DMS53 (cell line): ENCODE measurements at places on chromosomes 16 and 17.

DNA sequence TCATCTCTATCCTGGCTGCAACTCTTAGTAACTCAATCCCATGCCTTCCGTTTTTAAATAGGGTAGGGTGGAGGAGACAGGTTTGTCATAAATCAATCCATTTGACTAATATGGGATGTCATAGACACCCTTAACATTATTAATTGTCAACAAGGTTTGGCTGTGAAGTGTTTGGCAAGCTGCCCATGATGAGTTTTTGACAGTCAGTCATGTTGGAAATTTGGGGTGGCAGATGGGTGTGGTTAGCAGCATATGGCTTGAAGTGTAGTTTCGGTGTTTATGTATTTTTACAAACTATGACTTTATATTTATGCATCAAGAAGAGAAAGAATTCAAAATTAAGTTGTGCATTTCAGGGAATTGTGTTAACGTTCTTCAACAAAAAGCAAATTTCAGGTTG lies 221.8 kb upstream of the CDH5 start:
- no peak for DNase-seq

- no peak for DNase-seq
These were observed 50.3 kb downstream of the KPNA2 start for GRCh38 chr17:68085771-68086381.

DNA sequence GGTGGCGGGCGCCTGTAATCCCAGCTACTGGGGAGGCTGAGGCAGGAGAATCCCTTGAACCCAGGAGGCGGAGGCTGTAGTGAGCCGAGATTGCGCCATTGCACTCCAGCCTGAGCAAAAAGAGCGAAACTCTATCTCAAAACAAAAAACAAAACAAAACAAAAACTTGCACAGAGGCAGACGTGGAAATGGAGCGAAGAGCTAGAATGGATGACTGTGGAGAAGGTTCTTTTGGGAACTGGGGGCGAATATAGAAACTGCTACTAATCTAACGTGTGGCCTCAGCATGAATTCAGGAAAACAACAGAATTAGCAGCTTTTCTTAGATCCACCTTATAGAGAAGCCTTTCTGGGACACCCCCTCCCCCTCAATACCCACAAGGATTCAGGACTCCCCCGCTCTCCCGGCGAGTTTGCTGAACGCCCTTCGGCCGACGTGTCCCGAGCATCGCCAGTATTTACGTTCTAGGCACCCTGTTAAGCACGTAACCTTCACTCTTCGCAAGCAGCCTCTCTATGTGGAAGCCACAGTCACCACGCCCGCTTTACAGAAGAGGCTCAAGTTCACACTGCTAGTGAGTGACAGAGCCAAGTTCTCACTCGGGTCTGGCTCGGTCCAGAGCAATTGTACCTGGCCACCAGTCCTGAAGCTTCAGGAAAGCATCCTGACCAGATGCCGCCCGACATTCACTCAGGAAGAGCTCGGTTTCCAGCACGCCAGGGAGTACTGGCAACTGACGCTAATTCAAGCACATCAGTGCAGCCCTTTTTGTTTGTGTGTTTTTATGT lies 13.3 kb upstream of the ABR start:
- no peak for DNase-seq

DNA sequence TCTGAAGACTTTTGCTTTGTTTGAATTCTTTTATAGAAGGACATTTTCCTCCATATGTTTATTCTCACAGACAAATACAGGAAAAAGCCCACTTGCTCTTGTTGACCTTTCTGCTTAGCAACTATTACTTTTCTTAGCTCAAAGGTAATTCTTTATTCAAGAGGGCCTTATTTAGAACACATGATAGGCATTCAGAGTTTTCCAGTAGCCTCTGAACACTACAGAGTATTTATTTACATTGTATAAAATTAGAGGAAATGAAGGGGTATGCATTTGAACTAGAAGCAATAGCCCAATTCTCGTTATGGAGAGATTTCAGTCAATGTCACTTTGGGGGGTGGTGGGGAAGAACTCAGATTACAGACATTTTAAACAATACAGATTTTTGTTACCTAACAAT lies 581.7 kb downstream of the KCNJ2 start:
- no peak for DNase-seq

DNA sequence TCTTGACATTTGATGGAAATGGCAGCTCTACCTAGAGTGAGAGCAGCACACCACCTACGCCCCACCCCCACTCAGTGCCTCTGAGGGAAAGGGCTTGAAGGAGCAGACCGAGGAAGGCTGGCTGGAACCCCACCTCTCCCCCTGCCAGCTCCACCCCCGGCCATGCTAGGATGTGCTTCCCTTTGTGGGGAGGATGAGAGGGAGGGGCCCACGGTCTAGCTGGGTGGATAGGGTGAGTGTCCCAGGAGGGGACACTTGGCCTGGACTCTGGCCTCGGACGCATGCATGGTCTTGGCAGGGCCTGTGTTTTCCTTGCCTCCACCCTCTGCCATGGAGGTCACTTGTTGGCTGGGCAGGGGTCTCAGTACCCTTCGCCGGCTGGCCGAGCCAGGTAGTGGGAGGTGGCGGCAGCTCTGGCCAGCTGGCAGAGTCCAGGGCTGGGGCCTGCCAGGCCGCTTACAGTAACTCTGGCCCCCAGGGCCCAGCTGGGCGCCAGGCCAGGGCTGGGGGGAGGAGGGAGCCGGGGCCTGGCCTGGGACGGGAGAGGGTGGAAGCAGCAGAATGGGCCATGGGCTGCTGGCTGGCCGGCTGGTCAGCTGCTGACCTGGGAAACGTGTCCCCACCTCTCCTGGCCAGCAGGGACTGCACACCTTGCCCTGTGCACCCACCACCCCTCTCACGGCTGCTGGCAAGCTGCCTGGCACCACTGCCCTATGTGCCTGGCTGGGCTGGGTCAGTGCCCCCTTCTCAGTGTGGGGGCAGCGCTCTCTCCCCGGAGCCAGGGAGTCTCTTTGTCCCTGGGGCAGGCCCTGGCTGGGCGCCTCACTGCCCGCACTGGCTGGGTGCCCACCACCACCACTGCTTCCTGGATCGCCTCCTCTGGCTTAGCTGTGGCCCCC lies 23.0 kb downstream of the RARA start:
- DNase-seq, result peak; percentile 81
